Activated CD8-positive, alpha-beta memory T cell treated with anti-CD3 and anti-CD28 coated beads for 1 hour (primary cell): ENCODE measurements at places on chromosomes 12 and 14.

DNA sequence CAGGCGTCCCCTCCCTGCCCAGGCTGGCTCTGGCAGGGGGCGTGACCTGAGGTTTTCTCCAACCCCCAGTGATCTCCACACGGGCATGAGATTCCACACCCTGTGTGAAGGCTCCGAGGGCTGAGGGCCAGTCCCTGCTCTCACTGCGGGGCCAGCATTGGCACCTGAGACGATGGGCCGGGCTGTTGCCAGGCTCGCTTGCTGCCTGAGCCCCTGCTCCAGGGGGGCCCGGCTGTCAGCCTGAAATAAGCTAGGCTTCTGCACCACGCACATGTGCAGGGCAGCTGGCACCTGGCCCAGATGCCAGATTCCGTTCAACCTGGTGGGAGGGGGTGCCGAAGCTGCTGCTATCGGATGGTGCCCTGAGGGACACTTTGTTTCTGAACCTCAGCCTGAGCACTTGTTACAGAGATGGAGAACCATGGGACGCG is 196.5 kb upstream of the PRMT8 start:
- DNase-seq: no peak

DNA sequence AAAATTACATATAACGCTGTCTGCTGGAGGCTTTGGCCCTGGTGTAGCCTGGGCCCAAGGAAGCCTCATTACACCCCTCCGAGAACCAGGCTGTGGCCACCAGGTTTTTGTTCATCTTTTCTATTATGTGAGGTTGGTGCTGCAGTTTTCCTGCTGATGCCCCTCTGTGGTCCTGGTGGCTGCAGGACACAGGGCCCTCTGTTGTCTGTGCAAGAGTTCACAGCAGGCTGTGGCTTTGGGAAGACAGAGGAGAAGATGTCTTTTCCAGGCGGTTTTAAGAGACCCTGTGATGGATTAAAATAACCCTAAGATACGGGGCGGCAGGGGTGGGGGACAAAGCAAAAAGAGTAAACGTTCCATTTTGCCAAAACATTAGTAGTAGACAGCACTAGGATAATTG is 121.5 kb downstream of the ADGRD1 start:
- no peak for DNase-seq

- DNase-seq: no peak
Observed at GRCh38 chr12:90404071-90404470, 550.9 kb downstream of the CCER1 start.

DNA sequence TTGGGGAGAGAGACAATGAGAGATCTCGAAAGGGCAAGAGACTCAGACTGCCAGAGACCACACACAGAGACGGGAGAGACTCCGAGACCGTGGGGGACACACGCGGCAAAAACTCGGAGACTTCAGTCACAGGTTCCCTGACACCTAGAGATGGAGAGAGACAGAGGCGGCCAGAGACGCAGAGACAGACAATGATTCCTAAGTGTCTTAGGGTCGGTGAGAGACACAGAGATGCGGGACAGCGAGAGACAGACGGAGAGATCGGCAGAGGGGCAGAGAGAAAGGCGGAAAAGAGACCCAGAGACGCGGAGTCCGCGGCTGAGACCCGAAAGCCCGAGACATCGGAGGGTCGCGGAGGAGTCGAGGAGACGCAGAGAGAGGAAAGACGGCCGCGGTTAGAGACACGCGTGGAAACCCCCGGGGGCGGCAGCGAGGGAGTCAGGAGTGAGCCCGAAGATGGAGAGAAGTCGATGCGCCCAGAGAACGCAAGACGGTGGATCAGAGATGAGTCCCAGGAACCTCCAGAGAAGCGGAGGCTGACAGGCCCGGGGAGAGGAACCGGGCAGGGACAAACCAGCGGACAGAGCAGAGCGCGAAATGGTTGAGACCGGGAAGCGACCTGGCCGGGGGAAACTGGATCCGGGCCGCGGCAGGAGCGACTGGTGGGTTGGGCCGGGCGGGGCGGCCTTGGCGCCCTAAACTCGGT is 7.8 kb downstream of the LHX5 start:
- no peak for DNase-seq

GRCh38 chr12:132239392-132239791 is 90.0 kb downstream of the GALNT9 start:
- DNase-seq: no peak

GRCh38 chr14:65791191-65791981 is 378.9 kb downstream of the FUT8 start:
- DNase-seq: no peak

GRCh38 chr12:132685400-132685799 is 1.7 kb downstream of the POLE start:
- no peak for DNase-seq

DNA sequence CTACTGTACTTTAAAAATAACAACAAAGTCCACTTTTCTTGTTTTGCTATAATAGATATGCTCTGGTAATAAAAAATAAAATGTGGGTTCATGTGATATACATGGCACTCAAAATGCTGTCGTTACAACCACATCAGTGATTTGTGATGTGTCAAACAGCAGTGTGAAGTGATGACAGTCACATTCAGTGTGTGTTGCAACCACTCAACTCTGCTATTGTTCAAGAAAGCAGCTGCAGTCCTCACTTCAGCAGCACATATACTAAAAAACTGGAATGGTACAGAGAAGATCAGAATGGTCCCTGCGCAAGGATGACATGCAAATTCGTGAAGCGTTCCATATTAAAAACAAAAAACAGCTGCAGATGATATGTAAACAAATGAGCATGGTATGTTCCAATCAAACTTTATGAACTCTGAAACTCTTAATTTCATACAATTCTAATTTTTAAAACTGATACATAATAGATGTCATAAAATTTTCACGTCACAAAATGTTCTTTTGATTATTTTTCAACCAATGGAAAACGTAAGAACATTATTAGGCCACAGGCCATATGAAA is 6.7 kb downstream of the TRMT5 start:
- no peak for DNase-seq

GRCh38 chr12:27361372-27361771 is 28.7 kb downstream of the BMAL2 start:
- no peak for DNase-seq

- DNase-seq: no peak
Observed at GRCh38 chr12:123485756-123486155, 27.8 kb downstream of the SNRNP35 start.

GRCh38 chr14:102606296-102606695 is 13.8 kb downstream of the RCOR1 start:
- no peak for DNase-seq

- DNase-seq: no peak
Observed at GRCh38 chr12:59593761-59594160, 2.1 kb upstream of the SLC16A7 start.
